ENCODE measurements at places on chromosomes 11 and 22.

- DNase-seq: peak; percentile 66
Observed at GRCh38 chr11:35141571-35141971, 2.6 kb downstream of the CD44 start.

DNA sequence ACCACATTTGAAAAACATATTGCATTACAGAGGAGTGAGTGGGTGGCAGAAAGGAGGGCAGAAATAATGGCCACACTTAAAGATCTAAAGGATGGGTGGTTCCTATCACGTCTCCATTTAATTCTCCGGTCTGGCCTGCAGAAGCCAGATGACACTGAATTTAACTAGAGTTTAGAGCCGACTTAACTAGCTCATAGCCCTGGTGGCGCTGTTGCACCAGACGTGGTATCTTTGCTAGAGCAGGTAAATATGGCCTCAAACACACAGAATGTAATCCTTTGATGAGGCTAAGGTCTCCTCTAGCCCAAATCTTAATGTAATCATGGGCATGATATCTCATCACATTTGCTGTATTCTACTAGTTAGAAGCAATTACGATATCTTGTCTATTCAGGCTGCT lies 51.5 kb upstream of the GAL start:
- peak; percentile 31 for DNase-seq

- peak; percentile 35 for DNase-seq
Observed at GRCh38 chr11:128692753-128693415, 988 bp upstream of the FLI1 start.

GRCh38 chr11:69954756-69955155 lies 123.4 kb upstream of the ANO1 start:
- no peak for DNase-seq

- no peak for DNase-seq
Observed at GRCh38 chr11:77127920-77128691, at the start of gene MYO7A. Gene MYO7A (plus strand): TSS chr11:77128246. CDS start chr11:77130635, 2,389 bp downstream.

GRCh38 chr11:12249590-12250260 lies 127.6 kb upstream of the PARVA start:
- no peak for DNase-seq

GRCh38 chr11:85347291-85347690 lies 279.9 kb downstream of the DLG2 start:
- no peak for DNase-seq

GRCh38 chr11:30789270-30789669 lies 203.1 kb upstream of the MPPED2 start:
- DNase-seq: no peak

GRCh38 chr22:40040927-40041326 lies 46.2 kb downstream of the FAM83F start:
- no peak for DNase-seq

DNA sequence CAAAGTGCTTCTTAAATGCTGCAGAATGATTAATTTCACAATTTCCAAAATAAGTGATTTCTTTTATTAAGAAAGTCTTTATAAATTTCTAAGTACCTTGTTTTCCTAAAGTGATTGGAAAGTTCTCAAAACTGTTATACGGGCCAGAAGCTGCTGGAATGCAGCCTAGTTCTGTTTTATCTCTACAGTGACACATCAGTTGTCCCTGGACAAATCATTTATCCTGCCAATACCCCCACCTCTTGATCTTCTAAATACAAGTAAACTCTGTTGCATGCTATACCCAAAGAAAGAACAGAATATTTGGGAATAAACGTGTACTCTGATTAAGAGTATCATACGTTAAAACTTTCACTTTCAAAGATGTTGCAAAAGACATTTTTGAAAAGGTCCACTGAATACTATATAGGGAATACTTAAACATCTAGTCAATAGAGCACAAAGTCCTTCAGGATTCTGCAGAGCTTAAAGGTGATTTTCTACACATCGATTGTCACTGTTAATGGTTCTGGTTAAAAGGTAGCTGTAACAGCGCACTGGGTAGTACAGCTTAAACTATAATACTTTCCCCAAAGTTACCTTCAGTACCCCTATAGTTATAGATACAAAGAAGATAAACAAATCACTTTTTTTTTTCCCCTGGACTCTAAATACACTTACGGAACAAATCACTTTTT lies 92.1 kb upstream of the APOA1 start:
- DNase-seq: no peak

- DNase-seq: no peak
Observed at GRCh38 chr11:23063276-23063675, 203.0 kb upstream of the CCDC179 start.

DNA sequence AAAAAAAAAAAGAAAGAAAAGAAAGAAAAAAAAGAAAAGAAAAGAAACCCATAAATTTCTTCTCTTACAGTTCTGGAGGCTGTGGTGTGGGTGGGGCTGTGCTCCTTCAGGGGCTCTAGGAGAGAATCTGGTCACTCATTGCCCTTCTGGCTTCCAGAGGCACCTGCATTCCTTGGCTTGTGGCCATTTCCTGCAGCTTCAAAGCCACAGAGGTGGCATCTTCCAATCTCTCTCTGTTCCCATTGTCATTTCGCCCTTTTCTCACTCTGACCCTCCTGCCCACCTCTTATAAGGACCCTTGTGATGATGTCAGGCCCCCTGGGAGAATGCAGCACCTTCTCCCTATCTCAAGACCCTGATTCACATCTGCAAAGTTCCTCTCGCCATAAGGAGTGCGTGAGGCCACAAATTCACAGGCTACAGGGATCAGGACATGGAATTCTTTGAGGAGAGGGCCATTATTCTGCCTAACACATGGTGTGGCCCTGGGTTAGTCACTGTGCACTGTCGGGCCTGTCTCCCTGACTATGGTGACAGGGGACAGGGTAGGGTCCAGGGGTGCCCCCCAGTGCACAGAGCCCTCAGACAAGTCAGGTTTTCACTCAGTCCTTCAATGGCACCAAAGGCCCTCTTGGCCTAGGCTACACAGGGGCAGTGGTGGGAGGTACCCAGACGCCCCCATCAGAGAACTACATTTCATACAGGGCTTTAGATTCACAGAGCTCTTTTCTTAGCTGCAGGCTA lies 38.6 kb upstream of the PRR5 start:
- no peak for DNase-seq

- no peak for DNase-seq
Observed at GRCh38 chr11:76054330-76054729, 152.0 kb downstream of the WNT11 start.

DNA sequence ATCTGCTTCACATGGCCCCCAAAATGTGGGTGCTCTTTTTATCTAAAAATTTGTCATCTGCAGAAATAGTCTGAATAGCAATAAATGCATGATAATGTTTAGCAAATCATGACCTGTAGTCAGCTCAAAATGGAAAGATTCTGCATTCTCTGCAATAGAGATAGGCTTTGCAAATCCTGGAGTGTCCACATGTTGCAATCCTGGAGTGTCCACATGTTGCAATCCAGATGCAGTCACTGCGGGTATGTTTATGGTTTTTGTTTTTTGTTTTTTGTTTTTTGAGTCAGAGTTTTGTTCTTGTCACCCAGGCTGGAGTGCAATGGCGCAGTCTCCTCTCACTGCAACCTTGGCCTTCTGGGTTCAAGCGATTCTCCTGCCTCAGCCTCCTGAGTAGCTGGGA lies 20.2 kb upstream of the LRRC32 start:
- DNase-seq: no peak

DNA sequence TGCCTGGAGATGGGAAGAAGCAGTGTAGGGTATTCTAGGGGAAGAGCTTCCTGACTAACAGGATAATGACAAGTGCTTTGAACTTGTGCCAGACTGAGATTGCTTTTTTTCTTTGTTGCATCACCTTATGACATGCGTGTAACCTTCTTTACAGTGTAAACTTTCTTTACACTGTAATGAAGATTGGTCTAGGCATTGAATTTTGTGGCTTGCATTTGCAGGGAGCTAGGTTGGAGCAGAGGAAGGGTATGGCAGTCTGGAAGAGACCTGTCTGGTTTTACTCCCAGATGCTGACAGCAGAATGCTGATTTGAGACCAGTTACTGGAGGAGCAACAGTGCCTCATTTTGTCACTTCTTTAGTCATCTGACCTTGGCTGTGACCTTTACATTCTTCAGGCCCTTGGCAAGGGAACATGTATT lies 5.6 kb downstream of the DDB2 start:
- DNase-seq: no peak

DNA sequence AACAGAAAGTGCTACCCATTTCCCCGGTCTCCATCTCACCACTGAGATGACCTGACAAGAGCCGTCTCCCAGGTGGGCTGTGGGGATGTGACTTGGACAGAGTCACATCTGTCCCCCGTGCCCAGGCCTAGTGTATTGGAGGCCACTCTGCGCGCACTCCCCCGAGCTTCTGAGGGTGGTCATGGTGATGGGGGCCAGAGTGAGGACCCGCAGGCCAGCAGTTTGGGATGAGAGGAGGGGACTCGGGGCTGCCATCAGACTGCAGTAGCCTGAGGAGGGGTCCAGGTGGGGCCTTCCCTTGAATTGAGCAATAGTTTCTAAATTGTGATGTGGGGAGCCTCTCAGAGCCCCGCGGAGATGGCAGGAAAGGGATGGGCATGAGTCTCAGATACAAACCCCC lies 852.6 kb downstream of the TBC1D22A start:
- no peak for DNase-seq

- DNase-seq: no peak
Observed at GRCh38 chr11:81432333-81432732, 1301.3 kb downstream of the FAM181B start.

DNA sequence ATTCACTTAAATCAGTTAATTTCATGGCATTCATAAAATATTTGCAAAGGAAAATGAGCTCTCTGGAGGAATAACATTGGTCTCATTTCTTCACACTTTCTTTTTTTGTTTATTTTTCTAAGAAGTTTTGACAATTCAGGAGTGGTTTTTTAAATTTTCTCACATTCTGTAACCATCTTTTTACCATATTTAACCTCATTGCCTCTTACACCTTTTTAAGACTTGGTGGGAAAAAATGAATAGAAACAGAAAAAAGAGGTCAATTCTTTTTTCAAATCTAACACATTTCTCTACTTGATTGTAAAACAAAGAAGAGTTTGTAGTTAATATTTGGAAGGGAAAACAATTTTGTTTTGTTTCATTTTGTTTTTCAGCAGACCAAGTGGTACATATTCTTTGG lies 1034.7 kb upstream of the RAG2 start:
- no peak for DNase-seq

- DNase-seq: no peak
Observed at GRCh38 chr22:46547883-46548244, 10.4 kb upstream of the CELSR1 start.

- DNase-seq: no peak
Observed at GRCh38 chr11:107682572-107682971, 29.3 kb downstream of the SLN start.

DNA sequence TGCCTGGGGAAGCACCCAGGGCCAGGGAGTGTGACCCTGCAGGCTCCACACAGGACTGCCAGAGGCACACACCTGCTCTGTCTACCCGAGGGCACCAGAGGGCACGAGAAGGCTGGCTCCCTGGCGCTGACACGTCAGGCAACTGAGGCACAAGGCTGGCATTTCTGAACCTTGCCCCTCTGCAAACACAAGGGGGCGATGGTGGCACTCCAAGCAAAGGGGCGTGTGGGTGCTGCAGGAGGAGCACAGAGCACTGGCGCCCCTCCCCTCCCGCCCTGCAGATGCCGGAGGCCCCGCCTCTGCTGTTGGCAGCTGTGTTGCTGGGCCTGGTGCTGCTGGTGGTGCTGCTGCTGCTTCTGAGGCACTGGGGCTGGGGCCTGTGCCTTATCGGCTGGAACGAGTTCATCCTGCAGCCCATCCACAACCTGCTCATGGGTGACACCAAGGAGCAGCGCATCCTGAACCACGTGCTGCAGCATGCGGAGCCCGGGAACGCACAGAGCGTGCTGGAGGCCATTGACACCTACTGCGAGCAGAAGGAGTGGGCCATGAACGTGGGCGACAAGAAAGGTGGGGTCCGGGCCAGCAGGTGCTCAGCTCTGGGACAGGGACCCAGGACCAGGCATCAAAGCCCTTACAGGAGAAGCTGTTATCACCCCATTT lies 20.8 kb upstream of the TXNRD2 start:
- peak; percentile 54 for DNase-seq

DNA sequence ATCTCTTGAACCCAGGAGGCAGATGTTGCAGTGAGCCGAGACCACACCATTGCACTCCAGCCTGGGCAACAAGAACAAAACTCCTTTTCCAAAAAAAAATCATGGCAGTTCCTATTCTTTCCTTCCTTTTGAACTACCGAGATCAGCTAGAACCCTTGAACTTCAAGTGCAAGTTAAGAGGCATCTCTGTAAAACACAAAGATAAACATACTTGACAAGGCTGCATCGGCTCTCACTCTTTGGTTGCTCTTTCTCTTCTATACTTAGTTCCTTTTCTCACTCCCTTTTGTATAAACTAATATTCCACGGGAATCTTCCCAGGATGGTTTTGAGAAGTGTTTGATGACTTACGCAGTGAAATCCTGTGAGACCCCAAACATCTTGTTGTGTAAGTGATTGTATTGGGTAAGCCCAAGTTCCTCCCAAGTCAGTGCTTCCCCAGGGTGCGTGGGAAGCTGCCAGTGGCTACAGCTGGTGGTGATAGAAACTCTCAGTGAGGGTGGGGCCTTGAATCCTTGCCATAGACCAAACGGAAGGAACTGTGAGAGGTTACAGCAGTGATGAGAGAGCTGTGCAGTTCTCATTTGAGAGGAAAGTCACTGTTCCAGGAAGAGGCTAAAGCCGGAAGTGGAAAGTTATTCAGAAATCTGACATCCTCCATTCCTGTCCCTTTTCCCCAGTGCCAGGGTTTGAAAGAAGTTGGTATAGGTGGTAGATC lies 24.1 kb upstream of the CDC42EP2 start:
- DNase-seq: peak; percentile 17

DNA sequence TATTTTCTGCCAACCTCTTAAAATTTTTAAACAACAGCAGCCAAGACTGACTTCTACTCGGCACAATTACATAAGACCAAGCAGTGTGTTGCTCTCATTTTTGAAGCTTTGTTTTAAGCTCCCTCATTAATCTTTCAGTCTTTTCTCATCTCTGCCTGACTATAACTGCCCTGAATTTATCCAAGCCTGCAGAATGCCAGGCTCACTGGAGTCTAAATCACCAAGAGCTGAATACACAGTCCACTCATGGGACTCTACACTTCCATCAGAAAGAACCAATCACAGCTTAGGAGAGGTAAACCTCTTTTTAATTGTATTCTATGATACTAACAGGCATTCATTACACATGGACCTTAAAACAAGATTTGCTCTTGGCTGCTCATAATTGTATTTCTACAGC lies 178.7 kb downstream of the CADM1 start:
- no peak for DNase-seq

- peak; percentile 38 for DNase-seq
Observed at GRCh38 chr22:22687638-22688500, 43.5 kb downstream of the GGTLC2 start.

DNA sequence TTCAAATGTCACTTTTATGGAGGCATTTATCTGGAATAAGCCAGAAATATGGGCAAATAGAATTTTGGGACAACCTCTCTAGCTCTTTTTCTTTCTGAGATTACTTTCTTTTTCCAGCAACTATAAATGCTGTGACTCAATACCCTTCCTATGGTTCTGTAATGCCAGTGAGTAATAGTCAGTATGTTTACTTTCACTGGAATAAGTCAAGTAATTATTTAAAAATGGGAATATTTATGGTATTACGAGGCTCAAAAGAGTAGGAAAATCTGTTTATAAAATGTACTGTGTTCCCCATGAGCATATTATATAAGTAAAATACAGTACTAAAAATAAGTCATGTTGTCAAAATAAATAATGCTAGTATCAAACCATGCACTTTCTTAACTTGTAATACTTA lies 750.5 kb downstream of the LUZP2 start:
- no peak for DNase-seq
